ENCODE measurements at places on chromosomes 11 and 22.

DNA sequence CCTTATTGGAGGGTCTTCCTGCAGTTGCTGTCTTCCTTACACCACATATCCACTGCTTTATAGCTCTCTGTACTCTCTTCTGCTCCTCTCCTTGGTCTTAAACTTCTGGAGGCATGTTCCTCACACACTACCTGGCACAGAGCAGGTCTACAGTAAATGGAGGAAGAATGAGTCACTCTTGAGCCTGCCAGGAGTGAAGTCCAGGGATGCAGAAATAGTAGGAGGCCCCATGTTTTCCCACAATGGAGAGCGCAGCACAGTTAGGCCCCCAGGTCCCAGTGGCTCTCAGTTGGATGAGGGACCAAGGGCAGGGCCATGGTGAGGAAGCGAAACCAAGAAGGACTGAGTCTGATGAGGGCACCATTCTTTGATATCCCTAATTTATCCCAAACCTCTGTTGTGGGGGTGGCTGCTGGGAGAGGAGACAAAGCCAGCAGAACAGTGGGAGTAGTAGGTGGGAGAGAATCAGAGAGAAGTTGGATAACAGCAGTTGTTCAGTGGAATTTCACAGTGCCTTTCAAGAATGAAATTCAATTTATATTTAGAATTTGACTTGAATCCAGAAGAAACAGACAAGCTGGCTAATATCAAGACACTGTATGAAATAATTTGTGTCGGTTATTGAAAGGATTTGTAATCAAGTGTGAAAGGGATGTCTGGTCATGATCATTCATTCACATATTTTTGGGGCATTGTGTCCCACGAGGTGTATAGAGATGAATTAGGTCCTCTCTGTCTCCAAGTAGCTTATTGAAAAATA lies 187.8 kb downstream of the HIPK3 start:
- DNase-seq = no peak

DNA sequence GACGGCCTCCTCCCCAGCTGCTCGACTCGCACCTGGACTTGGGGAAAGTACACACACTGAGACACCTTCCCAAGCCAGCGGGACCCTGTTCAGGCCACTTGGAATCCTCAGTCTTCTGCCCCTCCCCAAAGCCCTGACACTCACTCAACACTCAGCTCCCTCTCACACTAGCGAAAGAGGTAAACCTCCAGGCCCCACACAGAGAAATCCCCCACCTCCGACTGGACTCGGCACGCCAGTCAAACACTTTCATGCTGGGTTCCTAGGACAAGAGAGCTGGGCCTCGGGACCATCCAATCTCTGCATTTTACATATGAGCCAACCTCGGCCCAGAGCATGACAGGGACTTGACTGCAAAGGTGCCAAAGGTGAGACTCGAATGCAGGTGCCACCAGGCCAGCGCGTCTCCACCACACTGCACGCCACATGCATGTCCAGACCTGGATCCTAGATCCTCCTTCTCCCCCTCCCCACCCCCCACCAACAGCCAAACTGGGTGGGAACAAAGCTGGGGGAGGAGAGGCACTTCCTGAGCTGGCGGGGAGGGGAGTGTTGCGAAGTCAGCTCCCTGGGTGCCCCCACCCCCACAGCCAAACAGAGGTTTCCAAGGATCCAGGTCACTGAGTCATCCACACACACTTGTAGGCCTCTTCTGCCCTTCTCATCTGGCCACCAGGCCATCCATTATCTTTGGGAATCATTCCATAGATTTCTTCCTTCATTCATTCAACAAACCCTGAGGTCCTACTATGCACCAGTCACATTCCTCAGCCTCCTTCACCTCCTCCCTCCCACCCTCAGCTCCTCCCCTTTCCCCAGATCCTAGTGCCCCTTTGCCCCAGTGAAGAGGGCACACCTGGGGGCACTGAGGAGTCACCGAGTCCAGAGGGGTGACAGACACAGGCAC lies 10.7 kb upstream of the CD5 start:
- no peak for DNase-seq

- DNase-seq = peak; percentile 70
Observed at GRCh38 chr11:120432056-120433018, 79.2 kb upstream of the GRIK4 start.

DNA sequence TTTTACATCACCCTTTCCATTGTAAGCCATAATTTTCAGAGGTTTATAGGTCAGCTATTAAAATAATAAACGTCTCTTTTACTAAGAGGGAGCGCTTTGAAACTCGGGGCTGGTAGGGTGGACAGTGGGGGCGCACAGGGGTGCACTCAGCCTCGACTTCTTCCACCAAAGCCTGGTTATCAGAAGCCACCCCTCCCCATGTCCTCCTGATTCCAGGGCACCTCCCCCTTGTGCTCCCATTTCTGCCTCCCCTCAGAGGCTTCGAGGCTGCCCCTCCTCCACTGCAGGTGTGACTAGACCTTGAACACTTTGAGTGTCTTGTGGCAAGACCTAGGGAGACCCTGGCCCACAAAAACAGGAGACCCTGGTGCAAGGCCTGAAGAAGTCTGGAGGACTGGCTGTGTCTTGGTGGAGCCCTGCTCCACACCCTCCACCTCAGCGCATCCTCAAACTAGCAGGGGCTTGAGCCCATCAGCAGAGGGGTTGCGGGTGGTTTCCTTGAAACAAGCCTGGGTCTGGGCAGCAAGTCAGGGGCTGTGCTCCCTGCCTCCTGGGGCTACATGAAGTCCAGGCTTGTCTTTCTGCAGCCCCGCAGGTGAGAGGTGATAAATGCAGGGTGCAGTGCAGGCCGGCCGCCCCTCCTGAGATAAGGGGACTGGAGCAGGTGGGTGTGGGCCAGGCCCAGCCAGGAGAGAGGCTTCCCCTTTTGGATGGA lies 3.0 kb downstream of the CDKN1C start:
- no peak for DNase-seq

DNA sequence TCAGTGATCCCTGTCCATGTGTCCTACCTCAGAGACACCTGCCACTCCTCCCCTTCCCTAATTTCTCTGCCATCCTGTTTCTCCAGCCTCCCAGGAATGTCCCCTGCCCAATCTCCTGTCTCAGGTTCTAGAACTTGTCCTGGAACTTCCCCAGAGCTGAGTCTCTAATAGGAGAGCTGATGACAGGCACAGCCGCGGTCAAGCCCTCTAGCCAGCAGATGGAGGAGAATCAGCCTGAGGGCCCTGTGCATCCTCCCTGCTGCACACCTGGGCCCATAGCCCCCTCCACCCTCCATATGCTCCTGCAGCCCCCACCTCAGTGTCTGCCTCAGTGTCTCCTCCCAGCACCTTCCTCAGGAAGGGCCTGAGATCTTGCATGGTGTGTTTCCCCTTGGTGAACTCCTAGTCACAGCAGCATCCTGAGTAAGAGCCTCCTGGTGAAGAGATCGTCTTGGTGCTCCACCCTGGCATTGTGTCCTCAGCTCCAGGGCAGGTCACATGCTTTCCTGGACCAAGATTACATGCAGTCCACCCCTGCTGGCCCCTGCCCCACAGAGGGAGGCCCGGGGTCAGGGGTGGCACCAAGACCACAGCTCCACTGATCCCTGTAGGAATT lies 43.9 kb upstream of the VPREB1 start:
- no peak for DNase-seq

GRCh38 chr22:46937185-46937584 lies 174.7 kb downstream of the TBC1D22A start:
- DNase-seq = peak; percentile 34

- DNase-seq = no peak
Observed at GRCh38 chr11:73520353-73521061, 77.4 kb downstream of the FAM168A start.

DNA sequence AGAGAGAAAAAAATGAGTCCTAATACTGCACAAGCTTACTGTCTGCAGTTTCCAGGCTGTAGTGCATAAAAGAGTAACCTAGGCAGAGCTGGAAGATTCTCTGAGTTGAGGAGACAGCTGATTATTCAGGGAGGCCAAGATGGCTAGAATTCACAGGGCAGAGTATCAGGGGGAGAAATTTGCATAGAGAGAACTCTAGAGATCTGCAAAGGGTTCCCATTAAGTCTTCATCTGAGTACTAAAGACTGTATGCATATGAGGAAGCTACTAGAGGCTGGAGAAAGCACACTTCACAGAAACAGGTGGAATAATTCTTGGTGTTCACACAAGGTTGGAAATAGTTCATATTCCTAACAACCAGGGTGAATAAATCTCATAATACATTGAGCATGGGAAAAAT lies 66.6 kb upstream of the RRAS2 start:
- DNase-seq = no peak

- DNase-seq = no peak
Observed at GRCh38 chr22:24592058-24592850, 619 bp downstream of the LRRC75B start.

GRCh38 chr22:28402060-28402459 lies 277.6 kb downstream of the TTC28 start:
- DNase-seq = no peak

- no peak for DNase-seq
Observed at GRCh38 chr11:10638316-10638925, 55.1 kb downstream of the IRAG1 start.

- no peak for DNase-seq
Observed at GRCh38 chr11:64070314-64070681, 34.6 kb downstream of the FLRT1 start.

DNA sequence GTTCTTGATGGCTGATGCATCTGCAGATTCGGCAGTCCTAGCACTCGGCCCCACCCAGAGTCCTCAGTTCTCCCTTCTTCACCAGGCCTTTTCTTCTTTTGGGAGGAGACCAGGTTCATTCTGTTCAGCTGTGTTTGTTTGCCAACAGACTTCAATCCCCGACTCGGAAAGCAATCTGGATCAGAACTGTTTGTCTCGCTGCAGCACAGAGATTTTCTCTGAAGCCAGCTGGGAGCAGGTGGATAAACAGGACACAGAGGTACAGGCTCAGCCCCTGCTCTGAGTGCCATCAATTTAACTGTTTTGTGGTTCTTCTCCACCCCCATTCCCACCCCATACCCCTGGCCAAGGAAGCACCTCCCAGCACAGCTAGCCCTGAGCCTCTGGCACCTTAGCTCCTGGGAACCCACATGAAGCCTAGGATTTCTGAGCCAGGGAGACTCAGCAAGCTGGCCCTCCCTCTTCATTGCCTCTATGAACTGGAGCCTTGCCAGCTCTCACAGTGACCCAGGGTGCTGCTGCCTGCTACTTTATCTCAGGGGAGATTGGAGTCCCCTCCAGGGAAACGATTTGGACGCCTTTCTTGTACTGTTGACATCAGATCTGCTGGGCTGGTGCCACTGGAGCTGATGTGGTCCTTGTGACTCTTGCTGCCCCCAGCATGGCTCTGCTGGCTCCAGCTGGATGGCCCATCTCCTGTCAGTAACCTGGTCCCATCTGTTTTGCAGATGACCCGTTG lies 58.2 kb upstream of the HORMAD2 start:
- peak; percentile 61 for DNase-seq

- no peak for DNase-seq
Observed at GRCh38 chr22:41508770-41509170, 35.5 kb downstream of the POLR3H start.

DNA sequence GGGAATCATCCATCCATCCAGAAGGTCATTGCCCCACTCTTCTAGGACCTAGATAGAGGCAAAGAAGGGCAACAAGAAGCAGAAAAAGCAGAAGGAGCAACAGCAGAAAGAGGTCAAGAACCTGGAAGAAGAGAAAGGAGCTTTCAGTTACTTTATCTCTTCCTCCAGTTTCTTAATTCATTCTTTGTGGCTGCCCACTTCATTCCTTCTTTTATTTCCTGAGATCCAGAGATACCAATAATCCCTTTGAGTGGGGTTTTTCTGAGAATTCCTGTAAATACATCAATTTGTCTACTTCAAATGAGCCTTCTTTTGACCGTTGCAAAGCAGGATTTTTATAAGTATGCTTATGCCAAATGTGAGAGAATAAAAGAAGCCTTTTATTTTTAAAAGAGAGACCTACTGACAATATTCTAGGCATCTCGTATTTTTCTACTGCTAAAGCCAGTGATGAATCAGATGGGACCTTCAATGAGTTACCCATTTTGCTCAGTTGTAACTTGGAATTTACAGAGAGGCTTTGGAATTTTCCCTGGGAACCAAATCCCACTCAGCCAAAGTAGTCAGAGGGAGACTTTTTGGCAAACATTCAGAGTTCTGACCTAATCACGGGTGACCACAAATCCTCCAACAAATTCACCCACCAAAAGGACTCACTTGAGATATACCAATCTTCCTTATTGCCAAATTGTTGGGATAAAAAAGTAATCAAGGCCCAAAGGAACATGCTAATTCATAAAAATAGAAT lies 54.9 kb downstream of the ZC3H12C start:
- DNase-seq = no peak

DNA sequence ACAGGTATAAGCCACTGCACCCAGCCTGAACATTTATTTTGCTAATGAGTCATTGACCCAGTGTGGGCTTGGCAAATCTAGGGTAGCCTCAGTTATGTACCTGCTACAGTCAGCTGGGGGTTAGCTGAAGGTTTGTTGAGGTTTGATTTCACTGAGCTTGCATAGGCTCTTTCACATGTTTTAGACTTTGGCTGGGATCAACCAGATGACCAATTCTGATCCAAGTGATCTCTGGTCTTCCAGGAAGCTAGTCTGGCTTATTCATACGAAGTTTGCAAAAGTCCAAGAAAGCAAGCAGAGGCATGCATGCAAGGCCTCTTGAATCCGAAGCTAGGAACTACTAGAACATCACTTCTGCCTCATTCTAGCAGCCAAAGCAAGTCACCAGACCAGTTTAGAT lies 21.0 kb downstream of the SERPING1 start:
- DNase-seq = no peak

DNA sequence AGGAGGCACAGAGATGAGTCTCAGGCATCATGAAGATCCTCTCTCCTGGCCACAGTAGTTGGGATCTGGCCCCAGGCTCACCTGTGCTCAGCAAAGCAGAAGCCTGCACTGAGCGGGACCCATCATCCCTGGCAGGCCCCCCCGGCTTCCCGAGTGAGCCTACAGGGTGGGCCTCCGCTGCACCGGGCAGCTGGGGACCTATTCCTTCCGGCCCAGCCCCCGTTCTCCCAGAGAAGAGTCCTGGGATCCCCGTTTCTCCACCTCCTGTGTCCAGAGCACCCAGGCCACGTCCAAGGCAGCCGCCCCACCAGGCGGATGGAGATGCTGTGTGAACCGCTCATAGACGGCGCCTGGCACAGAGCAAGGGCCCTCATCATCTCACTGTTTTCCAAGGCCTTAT lies 52.5 kb downstream of the ANO1 start:
- no peak for DNase-seq

GRCh38 chr11:17014833-17015626 lies 816 bp upstream of the PLEKHA7 start:
- DNase-seq = peak; percentile 72

GRCh38 chr22:24146194-24146616 lies 35.1 kb upstream of the SUSD2 start:
- DNase-seq = no peak

DNA sequence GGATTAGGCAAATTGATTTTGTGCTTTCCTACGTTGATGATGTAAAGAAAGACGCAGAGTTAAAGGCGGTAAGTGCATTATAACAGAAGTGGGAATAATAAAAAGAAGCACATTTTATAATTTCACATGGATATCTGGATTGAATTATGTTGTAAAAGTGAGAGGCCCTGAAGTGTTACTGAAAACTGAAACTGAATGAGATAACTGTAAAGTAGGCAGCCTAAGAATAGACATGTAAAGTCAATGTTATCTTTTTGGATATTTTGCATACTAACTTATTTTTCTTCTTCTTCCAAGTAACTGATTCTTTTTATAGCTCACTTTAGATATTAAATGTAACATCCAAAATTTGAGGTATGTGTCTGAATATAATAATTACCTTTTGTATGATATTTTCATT lies 28.3 kb downstream of the ANO5 start:
- DNase-seq = no peak

- DNase-seq = peak; percentile 62
Observed at GRCh38 chr11:65663639-65664200, 1.0 kb upstream of the RELA start.
